H1 (cell line): ENCODE measurements at places on chromosomes 16 and 17. TPM values are rescaled to one million over a fixed set of nuclear protein-coding genes. Genes with fewer than 3 reads are reported as not detected.

DNA sequence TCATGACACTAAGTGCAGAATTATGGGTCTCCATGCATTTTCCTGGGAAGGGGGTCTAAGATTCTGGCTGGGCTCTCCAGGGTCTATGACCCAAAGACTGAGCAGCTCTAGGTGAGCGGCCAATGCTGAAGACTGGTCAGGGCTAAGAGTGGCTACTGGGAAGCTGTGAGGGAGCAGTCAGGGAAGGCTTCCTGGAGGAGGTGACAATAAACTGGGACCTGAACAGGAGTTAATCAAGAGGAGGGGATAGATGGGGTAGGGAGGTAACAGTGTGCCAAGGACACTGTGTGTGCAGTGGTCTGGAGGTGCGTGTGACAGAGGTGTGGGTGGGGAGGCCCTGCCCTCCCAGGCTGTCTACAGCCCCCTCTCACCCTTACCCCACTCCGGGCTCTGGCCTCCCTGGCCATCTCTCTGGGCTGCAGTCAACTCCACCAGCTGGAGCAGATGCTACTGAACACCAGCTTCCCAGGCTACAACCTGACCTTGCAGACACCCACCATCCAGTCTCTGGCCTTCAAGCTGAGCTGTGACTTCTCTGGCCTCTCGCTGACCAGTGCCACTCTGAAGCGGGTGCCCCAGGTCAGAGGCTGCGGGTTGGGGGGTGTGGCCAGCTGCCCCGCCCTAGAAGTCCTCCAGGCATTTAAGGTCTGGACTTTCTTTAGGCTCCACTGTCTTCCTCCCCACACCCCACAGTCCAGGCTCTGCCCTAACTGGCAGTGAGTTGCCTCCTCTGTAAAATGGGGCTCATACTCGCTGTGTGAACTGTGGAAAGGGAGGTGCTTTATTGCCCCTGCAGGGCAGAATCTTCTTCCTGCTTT, 20.4 kb downstream of the ADGRG5 start:
- no peak for DNase-seq

DNA sequence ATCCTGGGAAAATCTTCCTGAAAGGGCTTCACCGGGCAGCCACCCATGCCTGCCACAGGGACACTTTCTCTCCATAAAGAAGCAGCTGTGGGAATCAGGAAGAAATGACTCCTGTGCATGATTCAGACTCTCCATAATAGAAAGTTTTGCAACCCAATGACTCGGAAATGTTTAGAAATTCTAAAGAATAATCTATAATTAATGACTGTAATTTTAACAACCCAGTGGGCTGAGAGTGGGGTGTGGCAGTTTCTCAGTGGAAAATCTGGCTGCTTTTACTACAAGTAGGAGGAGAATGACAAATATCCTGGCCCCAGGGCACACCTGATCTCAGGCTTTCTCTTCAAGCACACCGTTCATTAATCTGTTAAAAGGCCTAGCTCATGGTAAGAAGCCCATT, 25.7 kb downstream of the IRF8 start:
- no peak for DNase-seq

- DNase-seq: no peak
Measured at GRCh38 chr16:14373896-14374295, 256.2 kb downstream of the PARN start.

- DNase-seq: no peak
Measured at GRCh38 chr17:78242024-78242742, 10.8 kb downstream of the TMEM235 start.

- no peak for DNase-seq
Measured at GRCh38 chr16:52466994-52467393, 79.9 kb downstream of the TOX3 start.

DNA sequence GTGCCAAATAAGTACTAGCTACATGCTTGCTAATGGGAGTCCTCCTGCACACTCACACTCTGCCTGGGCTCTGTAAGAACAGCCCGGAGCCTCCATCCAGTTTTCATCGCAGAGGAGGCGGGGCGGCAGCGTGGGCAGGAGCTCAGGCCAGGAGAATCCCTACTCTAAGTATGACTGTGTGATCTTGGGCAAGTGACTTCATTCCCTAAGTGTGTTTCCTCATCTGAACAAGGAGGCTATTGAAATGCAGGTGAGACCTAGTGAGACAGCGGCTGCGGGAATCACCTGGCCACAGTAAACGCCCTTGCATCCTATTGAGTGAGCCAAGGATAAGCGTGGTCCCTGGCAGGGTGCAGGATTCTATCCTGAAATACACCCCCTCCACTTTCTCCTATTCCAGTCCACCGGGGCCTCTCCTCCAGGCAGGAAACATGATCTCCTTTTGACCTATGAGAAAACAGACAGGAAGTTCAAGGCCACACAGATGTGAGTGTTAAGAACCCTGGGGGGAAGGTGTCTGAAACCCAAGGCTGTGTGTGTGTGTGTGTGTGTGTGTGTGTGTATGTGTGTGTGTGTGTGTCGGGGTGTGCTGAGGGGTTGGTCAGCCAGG, 5.2 kb upstream of the RAI1 start:
- no peak for DNase-seq

Gene CFAP97D1
- 0.02 and 0.03 TPM in 2 replicates for polyA plus RNA-seq

- no peak for DNase-seq
Measured at GRCh38 chr17:42135664-42136653, 13.4 kb downstream of the HSPB9 start.

DNA sequence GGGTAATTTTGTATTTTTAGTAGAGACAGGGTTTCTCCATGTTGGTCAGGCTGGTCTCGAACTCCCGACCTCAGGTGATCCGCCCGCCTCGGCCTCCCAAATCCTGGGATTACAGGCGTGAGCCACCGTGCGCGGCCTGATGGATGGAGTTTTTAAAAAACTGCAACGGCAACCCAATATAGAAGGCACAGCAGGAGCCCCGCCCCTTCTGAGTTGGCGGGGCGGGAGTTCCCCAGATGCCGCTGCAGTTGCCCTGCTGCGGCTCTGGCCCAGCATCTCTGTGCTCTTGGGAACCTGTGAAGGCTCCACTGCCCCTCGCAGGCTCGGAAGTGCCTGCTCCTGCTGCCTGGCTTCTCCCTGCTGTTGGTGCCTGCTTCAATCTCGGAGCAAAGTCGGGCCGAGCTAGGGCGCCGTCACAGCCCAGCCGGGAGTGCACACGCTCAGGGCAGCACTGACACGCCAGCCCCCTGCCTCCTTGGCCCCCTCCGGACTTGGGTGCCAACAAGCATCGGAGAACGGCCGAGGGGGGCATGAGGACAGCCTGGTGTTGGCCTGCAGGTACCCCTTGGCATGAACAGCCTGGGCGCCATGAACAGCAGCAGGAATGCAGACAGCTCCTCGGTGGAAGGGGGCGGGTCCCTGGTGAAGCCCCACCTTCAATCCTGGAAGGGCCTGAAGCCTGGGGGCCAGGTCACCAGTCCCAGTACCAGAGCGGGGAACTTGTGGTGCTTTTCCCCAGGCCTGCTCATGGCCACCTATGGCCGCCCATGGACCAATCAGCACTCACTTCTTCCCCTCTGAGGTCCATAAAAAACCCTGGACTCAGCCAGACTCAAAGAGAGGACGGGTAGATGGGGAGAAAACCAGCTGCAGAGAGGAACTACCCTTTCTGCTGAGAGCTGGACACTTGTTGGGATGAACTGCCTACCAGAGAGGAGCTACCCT, 2.3 kb upstream of the NT5M start:
- peak; percentile 87 for DNase-seq

Gene C17orf107
- 0.45 and 0.67 TPM in 2 replicates for polyA plus RNA-seq

DNA sequence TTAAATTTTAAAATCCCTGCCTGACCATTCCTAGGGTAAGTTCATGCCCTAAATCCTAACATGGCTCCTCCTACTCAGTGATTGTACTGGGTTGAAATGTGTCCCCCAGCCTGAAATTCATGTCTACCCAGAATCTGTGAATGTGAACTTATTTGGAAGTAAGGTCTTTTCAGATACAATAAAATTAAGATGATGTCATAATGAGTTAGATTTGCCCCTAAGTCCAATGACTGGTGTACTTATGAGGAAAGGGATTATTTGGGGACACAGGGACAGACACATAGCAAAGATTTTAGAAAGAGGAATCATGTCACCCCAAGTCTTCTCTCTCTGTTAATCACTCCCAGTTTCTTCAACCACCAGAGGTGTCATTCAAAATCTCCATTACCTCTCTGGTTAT, 185.3 kb downstream of the HS3ST4 start:
- no peak for DNase-seq

GRCh38 chr17:6994666-6995256, 1.1 kb upstream of the ALOX12 start:
- no peak for DNase-seq

DNA sequence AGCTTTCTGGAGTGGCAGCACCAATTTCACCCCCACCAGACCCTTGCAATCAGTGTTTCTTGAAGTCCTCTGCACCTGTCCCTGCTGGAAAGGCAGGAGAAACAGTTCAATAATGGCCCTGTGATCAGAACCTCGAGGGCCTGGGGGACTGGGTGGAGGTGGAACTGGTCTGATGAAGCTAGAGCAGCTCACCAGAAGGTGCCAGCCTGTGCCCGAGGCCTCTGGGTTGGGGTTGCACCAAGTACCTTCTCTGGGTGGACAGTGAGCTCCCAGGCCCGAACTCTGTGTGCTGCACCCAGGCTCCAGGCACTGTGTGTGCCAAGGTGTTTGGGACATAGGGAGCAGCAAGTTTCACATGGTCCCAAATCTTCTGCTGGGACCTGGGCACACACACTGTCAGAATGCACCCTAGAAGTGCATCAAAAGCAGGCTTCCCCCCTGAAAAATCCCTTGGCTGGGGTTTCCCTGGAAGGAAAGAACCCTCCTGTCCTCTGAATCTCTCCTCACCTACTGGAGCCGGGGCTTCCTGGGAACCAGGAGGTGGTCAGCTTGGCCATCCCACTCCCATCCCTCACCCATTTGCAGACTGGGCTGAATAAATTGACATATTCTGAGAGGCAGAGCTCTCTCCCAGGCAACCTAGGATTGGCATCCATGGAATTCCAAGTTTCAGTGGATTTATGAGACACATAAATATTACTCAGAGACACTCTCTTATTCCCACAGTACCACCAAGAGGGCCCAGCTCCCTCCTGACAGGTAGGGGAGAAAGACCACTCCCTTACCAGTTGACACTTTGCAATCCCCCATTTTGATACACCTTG, 17.4 kb downstream of the CD300LG start:
- no peak for DNase-seq

Gene RAPGEFL1
- polyA plus RNA-seq: 20.0 and 25.0 TPM in 2 replicates

DNA sequence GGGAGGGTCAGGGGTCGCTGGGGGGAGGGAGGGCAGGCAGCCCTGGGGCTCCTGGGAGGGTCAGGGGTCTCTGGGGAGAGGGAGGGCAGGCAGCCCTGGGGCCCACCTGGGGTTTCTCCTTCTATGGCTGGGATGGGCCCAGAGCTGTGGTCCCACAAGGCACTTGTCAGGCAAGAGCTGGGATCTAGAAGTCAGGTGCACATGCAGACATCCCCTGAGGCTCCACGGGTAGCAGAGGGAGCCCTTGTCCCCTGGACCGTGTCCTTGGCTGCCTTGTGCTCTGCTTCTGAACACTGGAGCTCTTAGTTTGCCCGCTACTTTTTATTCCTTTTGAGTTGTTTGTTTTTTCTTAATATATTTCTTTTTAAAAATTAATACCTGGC, 1.8 kb downstream of the TUBB3 start:
- DNase-seq: no peak

GRCh38 chr16:66923247-66923731, 2.0 kb downstream of the RRAD start:
- DNase-seq: no peak

DNA sequence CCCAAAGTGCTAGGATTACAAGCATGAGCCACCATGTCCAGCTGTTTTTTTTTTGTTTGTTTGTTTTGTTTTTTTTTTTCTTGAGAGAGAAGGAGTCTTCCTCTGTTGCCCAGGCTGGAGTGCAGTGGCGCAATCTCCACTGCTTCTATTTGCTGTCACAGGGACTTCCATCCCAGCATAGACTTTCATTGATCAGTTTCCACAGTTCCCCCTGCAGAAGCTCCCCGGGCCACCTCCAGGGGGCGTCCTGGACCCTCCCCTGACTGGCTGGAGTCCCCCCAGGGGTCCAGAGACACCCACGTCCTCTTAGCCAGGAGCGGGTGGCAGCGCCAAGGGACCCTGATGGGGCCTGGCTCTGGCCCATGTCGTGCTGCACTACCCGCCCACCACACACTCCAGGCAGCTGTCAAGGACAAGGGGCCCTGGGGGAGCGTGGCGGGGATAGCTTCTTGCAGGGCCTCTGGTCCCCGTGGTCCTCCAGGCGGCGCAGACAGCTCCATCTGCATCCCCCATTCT, 3.1 kb upstream of the NPW start:
- DNase-seq: no peak

DNA sequence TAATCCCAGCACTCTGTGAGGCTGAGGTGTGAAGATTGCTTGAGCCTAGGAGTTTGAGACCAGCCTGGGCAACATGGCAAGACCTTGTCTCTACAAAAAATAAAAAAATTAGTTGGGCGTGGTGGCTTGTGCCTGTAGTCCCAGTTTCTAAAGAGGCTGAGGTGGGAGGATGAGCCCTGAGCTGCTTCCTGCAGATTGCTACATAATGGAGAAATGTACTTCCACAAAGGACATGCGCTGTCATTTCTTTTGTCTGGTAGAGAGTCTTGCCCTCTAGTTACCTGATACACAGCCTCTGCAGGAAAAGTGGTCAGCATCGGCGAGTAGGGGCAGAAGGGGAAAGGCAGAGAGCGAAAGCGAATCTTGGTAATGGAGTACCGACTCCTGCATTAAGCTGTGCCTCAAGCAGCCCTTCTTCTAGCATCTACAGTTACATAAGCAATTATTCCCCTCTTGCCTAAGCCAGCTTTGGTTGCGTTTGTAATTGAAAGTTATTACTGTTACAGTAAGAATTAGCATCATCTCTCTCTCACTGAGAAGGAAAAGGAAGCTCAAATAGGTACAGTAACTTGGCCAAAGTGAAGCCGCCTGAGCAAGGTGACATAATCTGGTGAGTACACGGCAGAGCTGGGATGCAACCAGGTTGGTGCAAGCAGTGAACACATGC, 18.5 kb upstream of the GGA2 start:
- DNase-seq: no peak

DNA sequence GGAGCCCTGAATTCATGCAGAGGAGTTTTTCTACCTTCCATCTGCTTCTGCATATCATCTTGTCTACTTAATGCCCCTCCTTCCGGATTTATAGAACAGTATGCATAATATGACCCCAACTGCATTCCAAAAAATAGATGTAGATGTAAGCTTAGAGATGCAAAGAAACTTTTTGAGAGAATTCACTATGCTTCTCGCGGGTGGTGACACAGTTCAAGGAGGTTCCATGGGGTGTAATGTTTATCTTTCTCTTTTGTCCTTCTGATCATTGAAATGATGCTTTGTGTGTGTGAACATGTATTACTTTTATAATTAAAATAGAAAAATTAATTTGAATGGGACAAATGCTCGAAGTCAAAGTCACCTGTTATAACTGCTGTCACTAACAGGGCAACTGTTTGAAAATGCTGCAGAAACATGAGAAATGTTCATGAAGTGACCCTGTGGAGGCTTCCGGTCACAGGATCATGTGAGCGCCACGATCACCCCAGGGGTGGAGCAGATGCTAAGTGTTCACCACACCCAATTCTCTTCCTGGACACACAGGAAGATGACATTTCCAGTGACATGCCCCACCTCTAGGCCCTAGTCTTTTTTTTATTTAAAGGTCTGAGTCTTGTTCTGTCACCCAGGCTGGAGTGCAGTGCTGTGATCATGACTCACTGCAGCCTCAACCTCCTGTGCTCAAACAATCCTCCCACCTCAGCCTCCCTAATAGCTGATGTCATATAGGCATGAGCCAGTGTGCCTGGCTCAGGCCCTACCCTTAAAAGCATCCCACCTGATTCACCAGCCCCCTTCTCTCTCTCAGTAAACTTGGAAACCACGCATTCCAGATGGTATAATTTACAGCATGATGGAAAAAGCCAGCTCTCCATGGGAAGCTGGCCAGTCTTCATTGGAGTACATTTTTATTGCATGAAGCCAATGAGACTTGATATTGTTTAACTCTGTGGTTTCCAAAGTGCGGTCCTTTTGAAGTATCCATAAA, 21.0 kb upstream of the AGRP start:
- DNase-seq: no peak
